ENCODE measurements at places on chromosomes 2 and 18.

GRCh38 chr18:49795612-49796552 is 17.5 kb downstream of the ACAA2 start:
- DNase-seq: no peak

DNA sequence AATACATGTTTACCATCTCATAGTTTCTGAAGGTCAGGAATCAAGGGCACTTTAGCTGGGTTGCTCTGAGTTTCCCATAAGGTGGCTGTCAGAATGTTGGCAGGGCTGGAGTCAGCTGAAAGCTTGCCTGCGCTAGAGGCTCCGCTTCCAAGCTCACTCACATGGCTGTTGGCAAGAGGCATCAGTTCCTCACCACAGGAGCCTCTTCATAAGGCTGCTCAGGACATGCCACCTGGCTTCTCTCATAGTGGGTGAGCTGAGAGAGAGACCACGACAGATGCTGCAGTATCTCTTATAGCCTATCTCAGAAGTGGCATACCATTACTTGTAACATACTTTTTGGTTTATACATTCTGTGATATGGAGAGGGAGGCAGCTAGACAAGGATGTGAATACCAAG is 7.2 kb downstream of the HADHB start:
- DNase-seq: no peak

DNA sequence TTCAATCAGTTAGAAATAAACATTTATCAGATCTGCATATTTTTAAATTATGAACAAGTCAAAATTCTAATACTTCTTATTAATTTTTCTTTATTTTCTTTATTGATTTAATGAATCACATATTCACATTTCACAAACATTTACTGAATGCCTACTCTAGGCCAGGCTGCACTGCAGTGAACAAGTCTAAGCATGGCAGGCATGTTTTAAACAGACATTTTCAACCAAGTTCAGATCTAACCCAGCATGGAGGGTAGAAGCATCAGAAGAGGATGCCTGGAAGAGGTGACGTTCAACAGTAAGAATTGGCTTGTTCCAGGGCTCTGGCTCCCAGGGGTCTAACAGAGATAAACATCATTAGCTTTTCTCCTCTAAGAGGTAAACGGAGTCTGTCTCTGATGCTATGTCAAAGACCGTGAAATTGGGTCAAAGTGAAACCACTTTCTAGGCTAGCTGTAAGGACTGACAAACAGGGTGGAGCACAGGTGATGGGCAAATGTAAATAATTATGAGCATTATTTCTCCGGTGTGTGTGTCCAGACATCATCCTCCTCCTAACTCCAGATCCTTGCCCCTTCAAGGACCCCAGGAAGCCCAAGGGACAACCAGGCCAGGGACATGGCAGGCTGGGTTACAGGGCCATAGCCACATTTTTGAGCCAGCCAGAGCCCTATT is 50.6 kb downstream of the UNC50 start:
- no peak for DNase-seq

- DNase-seq: no peak
Measured at GRCh38 chr18:49214058-49214457, 246.4 kb downstream of the DYM start.

DNA sequence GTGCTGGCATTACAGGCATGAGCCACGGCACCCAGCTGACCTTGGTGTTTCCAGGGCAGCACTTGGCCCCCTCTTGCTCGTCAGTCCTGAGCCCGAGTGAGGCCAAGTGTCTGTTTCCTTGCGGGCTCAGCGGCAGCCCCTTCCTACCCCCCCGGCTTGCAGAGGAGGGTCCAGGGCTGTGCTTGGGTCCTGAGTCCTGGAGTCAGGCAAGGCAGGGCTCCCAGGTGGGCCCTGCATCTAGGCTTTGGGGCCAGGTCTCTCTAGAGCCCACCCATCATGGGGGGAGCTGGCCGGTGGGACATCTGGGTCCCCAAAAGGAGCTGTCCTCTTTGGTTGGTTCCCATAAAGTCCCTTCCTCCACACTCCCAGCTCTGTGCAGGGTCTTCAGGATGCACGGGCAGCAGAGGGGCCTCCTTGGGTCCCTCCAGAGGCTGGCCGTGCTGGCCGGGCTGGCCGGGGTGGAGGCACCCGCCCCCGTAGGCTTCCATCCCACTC is 63.7 kb upstream of the HPCAL1 start:
- no peak for DNase-seq

GRCh38 chr2:9552219-9553178 is 3.1 kb downstream of the ADAM17 start:
- no peak for DNase-seq

DNA sequence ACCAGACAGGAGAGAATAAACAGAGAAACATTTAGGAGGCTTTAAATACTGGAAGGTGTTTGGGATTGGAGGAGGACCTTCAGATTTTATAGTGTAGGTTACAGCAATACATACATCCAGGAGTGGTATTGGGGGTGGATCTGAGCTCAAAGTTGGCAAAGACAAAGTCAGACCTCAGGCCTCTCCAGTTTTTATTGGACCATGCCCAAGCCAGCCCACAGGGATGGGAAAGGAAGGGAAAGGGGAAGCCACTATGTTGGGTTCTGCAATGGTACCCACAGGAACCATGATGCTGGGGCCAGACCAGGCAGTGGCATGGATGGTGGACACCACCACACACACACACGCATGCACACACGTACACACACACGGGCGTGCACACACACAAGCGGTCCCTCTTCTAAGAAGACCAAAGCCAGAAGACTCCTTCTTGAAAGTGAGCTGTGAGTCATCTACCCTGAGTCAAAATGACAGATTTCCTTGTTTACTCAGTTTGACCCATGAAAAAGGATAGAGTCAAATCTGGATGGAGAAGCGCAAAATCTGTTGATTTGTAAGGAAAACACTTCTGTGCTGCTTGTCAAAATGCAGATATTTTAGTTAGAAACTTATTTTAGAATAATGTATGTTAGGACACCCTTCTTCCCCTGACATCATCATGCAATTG is 87.9 kb downstream of the TRABD2A start:
- DNase-seq: no peak

- no peak for DNase-seq
Measured at GRCh38 chr2:118846953-118847761, at the start of gene EN1. EN1 (minus strand) TSS chr2:118847648; CDS start chr2:118847167, 481 bp downstream.

GRCh38 chr2:182006595-182007341 is 21.1 kb downstream of the PPP1R1C start:
- no peak for DNase-seq

DNA sequence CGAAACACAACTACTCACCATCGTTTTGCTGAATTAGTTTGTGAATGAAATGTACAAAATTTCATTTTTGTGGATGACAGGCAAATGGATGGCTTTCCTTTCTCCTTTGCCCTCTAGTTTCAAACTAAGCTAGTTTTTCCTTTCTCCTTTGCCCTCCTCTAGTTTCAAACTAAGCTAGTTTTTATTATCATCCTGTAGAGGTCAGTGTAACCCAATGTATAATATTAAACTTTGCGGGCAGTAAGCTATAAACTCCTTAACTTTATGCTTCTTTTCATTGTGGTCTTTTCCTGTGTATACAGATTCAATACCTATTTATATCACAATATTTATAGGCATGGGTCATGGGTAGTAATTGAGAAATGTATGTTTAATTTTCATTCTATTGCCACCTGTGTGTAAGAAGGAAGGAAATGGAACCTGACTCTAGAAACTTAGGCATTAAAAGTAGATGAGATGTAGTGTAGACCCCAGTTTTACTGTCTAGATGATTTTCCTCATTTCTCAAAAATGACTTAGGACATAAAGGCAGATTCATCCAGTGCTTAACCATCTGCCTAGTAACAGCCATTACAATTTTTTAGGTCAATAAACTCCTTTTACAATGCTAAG is 58.1 kb downstream of the MAP3K19 start:
- DNase-seq: no peak

DNA sequence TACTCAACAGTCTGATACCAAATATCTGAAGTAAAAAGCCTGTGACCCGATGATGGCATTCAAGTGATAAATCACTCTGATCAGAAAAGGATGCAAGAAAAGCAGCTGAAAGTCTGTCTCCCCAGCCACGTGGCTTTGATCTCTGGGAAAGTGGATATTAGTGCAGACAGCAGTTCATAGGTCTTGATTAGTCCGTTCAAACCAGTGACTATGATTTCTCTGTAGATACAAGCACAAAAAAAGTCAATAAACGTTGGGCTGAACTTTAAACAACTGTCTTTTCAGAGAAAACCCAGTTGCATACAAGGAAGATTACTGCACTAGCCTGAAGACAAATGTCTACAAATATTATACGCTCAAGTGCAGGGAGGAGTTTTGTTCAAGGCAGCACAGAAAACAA is 107.7 kb upstream of the CDC42EP3 start:
- no peak for DNase-seq

- peak; percentile 68 for DNase-seq
Measured at GRCh38 chr18:3771121-3771971, 321.4 kb downstream of the TGIF1 start.

GRCh38 chr18:32420084-32420750 is 50.5 kb downstream of the GAREM1 start:
- no peak for DNase-seq

- DNase-seq: no peak
Measured at GRCh38 chr2:86301009-86301408, 36.4 kb downstream of the REEP1 start.

DNA sequence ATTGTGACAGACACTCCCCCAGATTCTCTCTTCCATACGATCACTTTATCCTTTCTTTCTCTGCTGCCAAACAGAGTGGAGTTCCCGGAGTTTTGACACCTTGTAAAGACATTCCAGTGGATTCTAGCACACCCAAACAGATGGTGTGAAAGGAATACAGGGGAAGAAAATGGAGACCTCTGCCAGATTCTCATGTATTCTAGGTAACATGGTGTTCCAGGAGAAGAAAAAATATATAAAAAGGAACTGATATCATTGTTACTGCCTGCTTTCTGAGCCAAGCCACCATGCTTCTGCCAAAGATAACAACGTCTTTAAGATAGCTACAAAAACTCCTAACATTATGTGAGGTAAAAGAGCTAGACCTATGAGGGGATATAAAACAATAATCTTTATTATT is 136.5 kb downstream of the TXNL1 start:
- DNase-seq: no peak

- no peak for DNase-seq
Measured at GRCh38 chr2:221482666-221483455, 89.2 kb downstream of the EPHA4 start.

- no peak for DNase-seq
Measured at GRCh38 chr2:196288006-196288538, 116.7 kb upstream of the STK17B start.

DNA sequence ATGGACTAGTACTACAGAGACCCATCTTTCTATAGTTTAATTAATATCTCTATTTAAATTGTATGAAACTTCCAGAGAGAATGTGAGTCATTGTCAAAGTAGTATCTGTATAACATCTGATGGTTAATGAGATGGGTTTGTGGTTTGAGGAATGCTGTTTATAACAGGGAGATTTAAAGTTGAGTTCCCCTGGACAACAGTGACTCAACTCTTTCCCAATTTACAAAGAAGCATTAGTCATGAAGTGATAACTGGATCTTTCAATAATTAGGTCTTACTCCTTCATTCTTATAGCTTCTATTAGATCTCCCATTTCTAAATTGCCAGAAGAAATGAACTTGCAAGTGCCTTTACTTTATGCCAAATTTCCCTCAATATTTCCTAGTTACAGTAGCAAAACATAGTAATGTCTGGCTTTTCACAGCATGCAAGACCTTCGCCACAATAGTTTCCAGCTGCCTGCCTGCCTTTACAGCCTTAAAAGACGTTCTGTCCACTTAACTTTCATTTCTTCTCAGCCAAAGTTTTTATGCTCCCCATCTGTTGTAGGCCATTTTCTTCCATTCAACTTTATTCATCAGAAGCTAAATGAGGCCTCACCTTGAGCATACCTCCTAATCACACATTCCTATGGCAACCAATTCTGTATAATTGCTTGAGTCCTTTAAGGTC is 47.7 kb upstream of the WDR75 start:
- no peak for DNase-seq

DNA sequence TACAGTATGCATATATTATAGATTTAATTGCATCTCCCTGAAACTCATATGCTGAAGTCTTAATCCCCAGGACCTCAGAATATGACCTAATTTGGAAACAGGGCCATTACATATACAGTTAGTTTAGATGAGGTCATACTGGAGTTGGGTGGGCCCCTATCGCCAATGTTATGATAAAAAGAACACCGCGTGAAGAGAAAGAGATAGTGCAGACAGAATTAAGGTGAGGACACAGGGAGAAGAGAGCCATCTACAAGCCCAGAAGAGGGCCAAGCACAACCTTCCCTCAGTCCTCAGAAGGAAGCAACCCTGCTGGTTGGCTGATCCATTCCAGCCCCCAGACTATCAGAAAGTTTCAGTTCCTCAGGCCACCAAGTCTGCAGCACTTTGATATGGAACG is 311.9 kb upstream of the RAB6C start:
- DNase-seq: no peak

GRCh38 chr2:155715705-155716104 is 616.8 kb downstream of the NR4A2 start:
- DNase-seq: no peak

- DNase-seq: no peak
Measured at GRCh38 chr2:239264838-239265651, 135.8 kb downstream of the HDAC4 start.

DNA sequence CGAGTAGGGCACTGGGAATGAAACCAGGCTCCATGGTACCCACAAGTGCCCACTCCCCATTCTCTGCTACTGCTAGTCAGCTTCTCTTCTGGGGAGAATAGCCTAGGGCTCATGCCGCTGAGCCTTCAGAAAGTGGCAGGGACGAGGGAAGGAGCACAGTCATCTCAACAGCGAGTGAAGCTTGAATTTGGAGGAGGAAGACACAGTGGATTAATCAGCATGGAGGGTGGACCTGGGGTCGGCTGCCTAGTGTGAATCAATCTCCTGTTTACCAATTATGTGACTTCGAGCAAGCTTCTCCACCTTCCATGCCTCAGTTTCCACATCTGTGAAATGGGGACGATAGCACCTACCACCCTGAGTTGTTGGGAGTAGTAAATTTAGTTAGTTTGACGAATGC is 157.0 kb downstream of the SEPTIN10 start:
- no peak for DNase-seq

DNA sequence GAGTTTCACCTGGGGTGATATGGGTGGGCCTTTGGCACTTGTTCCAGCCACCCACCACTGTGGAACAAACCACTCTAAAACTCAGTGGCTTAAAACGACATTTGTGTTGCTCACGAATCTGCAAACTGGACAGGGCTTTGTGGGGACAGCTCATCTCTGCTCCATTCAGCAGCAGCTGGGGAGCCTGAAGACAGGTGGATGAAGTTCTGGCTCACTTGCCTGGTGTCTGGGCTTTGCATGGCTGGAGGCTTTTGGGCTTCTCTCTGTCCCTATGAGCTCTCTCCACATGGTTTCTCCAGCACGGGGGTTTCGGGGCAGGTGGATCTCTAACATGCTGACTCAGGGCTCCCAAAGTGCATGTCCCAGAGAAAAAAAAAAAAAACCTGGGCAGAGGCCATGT is 93.0 kb upstream of the GLI2 start:
- DNase-seq: no peak

DNA sequence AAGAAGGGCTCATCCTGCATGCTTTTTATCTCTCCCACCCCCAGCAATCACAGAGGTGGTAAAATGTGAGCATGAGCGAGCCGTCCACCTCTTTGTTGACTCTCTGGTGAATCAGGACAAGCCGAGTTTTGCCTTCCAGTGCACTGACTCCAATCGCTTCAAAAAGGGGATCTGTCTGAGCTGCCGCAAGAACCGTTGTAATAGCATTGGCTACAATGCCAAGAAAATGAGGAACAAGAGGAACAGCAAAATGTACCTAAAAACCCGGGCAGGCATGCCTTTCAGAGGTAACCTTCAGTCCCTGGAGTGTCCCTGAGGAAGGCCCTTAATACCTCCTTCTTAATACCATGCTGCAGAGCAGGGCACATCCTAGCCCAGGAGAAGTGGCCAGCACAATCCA is 19.5 kb downstream of the LIPG start:
- no peak for DNase-seq

- DNase-seq: no peak
Measured at GRCh38 chr2:39779927-39780326, 869 bp upstream of the THUMPD2 start.
